ENCODE measurements at places on chromosomes 3 and 15.

DNA sequence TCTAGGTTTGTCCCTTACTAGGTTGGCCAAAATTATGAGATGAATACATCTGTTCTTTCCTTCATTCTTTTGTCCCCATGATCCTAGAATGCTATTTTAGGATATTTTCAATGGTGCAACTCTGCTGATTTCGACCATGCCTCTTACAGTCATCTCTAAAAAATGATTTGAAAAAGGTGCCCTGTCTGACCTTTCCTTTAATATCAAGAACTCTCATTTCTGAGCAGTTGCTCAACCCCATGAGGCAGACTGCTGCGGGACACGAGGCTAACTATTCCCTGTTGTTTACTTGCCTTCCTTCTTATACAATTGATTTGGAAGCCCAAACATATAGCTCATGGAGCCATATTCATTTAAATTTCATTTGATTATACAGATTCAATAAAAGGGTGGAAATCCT lies 14.6 kb downstream of the PLSCR2 start:
- DNase-seq = no peak

DNA sequence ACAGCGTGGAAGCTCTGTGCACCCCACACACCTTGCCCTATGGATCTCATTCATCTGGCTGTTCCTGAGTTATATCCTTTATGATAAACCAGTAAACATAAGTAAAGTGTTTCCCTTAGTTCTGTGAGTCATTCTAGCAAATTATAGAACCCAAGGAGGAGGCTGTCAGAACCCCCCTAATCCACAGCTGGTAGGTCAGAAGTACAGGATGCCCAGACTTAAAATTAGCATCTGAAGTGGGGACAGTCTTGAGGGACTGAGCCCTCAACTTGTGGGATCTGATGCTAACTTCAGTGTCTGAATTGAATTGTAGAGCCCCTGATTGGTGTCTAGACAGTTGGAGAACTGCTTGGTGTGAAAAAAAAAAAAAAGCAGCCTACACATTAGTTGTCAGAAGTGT lies 75.1 kb downstream of the B3GNT5 start:
- DNase-seq = no peak

GRCh38 chr3:149726716-149727407 lies 25.4 kb downstream of the COMMD2 start:
- no peak for DNase-seq

DNA sequence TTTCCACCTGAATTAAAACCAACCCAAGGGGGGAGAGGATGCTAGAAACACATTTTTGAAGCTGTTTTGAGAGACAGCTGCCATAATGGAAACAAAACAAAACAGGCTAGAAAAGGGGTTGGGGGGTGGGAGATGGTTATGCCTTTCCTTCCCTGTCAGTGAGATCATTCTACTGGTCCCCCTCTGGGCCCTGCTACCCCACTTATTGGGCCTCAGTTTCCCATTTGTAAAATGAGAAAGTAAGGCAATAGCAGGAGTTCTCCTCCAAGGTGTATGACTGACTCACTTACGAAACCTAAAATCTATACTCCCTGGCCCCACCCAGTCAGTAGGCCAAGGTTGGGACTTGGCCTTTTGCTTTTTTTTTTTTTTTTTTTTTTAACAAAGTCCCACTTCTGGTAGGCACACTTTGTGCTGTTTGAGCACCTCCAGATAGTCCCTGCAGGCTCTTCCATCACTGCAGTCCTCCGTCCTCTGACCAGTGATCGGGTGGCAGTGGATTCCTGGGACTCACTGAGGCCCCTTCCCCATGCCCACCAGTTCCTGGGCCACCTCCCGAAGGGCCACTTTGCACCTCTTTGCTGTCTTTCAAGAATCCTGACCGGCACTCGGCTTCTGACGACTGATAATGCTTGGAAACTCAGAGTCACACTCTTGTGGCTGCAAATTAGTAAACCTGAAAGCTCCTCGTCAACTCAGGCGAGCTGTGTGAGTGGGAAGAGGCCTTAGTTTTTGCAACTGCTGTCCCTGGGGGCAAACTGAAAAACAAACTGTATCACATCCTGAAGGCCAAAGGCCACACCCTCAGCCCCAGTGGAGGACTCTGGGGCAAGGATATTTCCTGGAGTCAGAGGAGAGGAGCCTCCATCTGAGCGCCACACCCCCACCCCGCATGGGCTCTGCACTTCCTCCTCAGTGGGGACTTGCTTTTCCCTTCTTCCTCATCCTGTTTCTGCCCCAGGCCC lies 6.7 kb upstream of the PSTPIP1 start:
- peak; percentile 79 for DNase-seq

- DNase-seq = no peak
Measured at GRCh38 chr3:190585805-190586630, 72.1 kb downstream of the IL1RAP start.
